ENCODE measurements at places on chromosomes 6 and 20.

GRCh38 chr6:108597572-108598304, 37.0 kb downstream of the FOXO3 start:
- DNase-seq: no peak

GRCh38 chr6:35409245-35409644, 42.9 kb upstream of the FANCE start:
- no peak for DNase-seq

- DNase-seq: no peak
Measured at GRCh38 chr6:38119516-38119915, 300.0 kb downstream of the ZFAND3 start.

GRCh38 chr6:6968731-6969552, 138.8 kb upstream of the RREB1 start:
- no peak for DNase-seq

- DNase-seq: peak; percentile 85
Measured at GRCh38 chr6:77457720-77458349, 5.5 kb downstream of the HTR1B start.

DNA sequence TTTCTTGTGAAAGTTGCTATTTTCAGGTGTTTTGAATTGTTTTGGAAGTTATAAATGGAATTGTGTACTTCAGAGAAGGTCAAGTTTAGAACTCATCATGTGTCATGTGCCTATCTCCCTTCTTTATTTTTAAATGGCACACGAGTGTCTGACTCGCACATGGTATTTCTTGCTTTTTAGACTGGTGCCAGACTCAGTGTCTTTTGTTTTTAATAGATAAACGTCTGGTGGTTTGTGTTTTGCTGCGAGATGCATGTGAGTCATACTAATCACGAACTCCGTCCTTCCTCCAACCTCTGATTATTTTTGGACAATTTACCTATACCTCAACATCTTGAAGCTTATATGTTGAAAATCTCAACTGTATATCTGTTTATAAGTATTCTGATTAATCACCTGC, 292.1 kb downstream of the CDKAL1 start:
- DNase-seq: no peak

- no peak for DNase-seq
Measured at GRCh38 chr6:148035806-148036390, 306.7 kb upstream of the SASH1 start.

GRCh38 chr6:40695750-40696415, 108.7 kb upstream of the LRFN2 start:
- no peak for DNase-seq

DNA sequence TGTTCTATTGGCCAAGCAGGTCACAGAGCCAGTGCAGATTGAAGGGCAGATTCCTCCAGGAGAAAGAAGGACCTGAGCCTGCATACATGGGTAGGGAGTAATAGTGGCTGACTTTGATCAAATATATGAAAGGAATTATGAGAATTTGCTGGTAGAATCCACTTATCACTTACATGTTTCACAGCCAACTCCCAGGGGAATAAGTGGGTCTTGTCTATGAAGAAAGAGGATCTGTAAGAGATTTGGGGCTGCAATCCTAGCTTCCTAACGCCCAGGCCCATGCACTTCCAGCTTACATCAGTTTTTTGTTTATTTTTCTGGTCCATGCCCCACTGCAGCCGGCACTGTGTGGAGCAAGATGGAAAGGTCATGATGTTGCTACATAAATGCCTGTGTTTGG, 107.9 kb upstream of the SYNDIG1 start:
- no peak for DNase-seq

DNA sequence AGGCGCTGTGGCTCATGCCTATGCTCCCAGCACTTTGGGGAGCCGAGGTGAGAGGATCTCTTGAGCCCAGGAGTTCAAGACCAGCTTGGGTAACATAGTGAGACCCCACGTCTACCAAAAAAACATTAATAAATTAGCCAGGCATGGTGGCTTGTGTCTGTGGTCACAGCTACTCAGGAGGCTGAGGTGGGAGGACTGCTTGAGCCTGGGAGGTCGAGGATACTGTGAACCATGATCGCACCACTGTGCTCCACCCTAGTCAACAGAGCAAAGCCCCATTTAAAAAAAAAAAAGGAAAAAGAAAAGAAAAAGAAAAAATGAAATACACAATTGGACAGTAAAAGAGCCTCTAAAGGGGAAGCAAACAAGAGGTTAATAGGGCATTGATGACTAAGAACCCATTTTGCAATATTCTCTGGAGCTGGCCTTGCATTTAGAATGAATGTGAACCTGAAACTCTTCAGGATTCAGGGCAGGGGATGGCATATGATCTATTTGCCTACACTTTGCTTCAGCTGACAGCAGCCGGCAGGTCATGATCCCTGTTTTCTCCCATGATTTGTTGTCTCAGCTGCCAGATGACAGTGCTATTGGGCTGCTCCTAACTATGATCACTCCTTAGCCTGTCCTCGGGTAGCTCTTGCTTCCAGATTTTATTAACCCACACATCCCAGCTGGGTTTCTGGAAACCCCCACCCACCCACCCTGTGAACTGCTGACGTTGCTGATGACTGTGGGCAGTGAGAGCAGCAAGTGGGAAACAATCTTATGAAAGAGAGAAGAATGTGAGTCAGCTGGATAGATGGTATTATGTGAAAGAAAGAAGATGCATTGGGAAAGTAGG, 83.8 kb upstream of the ELOVL5 start:
- DNase-seq: no peak

DNA sequence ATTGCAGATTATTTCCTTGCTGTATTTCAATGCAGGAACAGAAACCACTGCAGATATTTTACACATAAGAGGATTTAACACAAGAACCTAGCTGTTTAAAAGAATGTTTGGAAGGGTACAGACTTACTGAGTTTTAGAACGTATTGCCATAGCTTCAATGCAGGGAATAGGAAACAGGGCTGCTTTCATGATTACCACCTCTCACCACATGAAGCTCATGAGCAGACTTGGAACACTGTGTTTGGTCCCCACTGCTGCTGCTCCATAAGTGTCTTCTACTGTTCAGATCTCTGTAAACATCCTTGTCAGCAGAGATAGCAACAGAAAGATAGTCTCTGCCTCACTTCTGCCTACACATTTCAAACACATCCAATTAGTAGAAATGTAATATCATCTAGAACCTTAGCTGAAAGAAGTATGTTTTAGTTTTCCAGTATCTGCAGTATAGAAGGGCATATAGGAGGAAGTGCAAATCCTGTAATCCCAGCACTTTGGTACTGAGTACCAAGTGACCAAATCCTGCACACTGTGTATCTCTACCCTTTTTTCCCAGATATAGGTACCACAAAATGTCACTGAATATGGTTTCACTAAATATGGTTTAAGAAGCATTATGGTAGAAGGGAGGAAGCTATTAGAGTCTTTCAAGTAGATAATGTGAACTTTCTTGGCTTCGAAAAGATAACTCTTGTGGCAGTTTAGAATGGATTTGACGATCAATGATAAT, 51.9 kb downstream of the STXBP5 start:
- DNase-seq: no peak

- DNase-seq: no peak
Measured at GRCh38 chr6:47079638-47080037, 37.5 kb upstream of the ADGRF1 start.

- DNase-seq: no peak
Measured at GRCh38 chr6:90294614-90294988, 2.0 kb downstream of the BACH2 start.

- no peak for DNase-seq
Measured at GRCh38 chr6:87151781-87152525, 3.4 kb upstream of the ZNF292 start.

DNA sequence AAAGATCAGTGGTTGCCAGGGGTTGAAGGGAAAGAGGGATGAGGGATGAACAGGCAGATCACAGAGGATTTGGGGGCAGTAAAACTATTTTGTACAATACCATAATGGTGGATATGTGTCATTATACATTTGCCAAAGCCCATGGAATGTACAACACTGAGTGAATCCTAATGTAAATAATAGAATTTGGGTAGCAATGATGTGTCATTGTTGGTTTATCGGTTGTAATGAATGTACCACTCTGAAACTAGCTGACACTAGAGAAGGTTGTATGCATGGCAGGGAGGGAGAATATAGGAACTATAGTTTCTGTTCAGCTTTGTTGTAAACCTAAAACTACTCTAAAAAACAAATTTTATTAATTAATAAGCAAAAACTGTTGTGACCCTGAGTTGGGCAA, 17.8 kb upstream of the ASF1A start:
- no peak for DNase-seq

GRCh38 chr20:60365064-60365666, 406.9 kb downstream of the CDH26 start:
- no peak for DNase-seq

DNA sequence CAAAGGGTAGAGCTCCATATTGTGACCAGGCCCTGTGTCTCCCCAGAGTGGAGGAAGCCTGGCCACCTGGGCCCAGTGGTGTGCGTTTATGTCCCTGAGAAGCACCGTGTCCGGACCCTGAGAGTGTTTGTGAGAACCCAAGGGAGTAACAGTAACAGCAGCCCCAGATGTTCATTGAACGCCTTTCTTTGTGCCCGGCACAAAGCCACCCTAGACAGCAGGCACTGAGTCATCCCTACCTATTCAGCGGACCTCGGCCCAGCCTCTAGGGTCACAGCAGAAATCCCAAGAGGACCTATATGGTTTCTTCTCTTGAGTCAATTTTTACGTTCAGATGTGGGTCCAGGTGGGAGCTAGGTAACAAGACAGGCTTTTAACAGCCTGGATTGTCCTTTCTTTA, 24.5 kb downstream of the BCAS4 start:
- DNase-seq: no peak

- no peak for DNase-seq
Measured at GRCh38 chr6:37135835-37136694, 33.9 kb upstream of the PIM1 start.

DNA sequence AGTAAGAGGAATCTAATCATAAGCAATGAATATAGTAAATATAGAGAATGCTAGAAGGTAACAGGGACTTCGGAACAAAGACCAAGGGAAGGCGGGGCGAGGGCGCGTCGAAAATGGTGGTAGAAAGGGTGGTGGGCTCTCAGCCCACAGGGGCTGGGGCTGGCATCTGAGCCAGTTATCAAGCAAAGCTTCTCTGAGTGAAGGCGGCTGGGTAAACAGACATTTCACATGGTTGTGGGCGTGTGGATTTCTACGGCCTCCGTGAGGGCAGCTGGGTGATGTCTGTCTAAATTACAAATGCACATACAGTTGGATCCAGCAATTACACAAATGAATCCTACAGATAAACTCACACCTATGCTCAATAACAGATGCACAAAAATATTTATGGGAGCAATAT, 56.6 kb downstream of the TOX2 start:
- DNase-seq: no peak

DNA sequence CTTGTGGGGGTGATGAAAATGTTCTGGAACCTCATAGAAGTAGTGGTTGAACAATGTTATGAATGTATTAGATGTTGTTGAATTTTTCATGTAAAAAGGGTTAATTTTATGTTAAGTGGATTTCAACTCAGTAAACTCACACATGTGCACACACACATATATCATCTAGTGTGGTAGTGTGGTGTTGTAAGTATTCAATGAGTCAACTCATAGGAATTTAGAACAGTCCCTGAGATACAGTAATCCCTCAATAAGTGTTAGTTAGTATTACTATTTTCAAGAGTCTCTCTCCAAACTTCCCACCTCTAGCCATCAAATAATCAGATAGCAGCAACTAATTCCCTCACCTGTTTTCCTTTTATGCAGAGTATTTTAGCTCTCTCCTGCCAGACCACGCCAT, 563.1 kb upstream of the JARID2 start:
- DNase-seq: no peak

DNA sequence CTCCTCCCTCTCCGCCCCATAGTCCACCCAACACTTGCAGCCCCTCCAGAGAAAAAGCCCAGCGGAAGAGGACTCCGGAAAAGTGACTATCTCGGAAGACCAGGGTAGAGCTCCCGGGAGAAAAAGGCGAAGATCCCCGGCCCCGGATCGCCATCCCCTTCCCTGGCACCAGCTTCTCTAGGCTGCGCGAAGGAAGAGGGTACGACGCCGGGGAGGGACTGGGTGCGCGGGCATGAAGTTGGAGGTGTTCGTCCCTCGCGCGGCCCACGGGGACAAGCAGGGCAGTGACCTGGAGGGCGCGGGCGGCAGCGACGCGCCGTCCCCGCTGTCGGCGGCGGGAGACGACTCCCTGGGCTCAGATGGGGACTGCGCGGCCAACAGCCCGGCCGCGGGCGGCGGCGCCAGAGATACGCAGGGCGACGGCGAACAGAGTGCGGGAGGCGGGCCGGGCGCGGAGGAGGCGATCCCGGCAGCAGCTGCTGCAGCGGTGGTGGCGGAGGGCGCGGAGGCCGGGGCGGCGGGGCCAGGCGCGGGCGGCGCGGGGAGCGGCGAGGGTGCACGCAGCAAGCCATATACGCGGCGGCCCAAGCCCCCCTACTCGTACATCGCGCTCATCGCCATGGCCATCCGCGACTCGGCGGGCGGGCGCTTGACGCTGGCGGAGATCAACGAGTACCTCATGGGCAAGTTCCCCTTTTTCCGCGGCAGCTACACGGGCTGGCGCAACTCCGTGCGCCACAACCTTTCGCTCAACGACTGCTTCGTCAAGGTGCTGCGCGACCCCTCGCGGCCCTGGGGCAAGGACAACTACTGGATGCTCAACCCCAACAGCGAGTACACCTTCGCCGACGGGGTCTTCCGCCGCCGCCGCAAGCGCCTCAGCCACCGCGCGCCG, 822 bp downstream of the FOXQ1 start:
- DNase-seq: no peak

- no peak for DNase-seq
Measured at GRCh38 chr20:57830515-57830895, 120.7 kb upstream of the PMEPA1 start.

- no peak for DNase-seq
Measured at GRCh38 chr6:134642279-134642678, 307.6 kb downstream of the ALDH8A1 start.

DNA sequence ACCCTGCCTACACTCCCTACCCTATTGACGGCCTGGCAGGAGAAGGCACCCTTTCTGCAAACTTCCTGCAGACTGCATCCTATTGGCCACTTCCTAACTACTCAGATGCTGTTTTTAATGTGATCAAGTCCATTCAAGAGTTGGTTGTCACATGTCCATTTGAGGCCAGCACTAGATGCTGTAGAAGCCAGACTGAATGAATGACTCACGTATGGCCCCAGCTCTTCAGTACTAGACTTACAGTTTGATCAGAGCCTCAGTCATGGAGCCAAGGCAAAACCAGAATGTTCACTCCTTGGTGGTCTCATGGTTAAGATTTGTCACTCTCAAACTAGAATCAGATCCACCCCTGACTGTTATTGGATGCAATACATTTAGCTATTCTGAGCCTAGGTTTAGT, 101.7 kb downstream of the OPRM1 start:
- DNase-seq: no peak

GRCh38 chr6:159463119-159463829, 229.8 kb downstream of the SOD2 start:
- DNase-seq: no peak

- no peak for DNase-seq
Measured at GRCh38 chr20:13307562-13308163, 86.6 kb downstream of the ISM1 start.

GRCh38 chr20:63080811-63081210, 74.0 kb upstream of the BHLHE23 start:
- DNase-seq: no peak

GRCh38 chr6:153012856-153013255, 10.3 kb upstream of the MTRF1L start:
- no peak for DNase-seq

Measured in NCI-H460 (cell line).